ENCODE measurements at places on chromosomes 3 and 15.

GRCh38 chr3:187648177-187648576, 22.0 kb downstream of the SST start:
- DNase-seq, result no peak

GRCh38 chr3:122232485-122232884, 49.0 kb downstream of the CASR start:
- no peak for DNase-seq

DNA sequence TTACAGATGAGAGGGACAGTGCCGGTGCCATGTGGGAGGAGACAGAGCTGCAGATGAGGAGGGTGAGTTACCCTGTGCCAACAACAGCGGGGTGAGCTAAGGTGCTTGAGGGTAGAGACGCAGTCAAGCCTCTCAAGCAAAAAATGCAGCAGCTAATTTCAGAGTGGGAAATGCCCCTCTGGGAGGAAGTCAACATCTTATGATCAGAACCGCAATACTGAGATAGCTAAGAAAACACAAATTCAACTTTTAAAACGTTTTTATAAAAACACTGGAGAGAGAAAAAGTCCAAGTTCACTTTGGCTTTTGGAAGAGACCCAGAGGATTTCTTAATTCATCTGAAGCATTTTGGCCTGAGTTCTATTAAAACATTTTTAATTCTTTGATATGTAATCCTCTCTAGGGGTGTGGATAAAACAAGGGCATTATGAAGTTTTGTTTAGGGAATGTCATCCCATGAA, 319.2 kb downstream of the SLC9A9 start:
- DNase-seq, result no peak

DNA sequence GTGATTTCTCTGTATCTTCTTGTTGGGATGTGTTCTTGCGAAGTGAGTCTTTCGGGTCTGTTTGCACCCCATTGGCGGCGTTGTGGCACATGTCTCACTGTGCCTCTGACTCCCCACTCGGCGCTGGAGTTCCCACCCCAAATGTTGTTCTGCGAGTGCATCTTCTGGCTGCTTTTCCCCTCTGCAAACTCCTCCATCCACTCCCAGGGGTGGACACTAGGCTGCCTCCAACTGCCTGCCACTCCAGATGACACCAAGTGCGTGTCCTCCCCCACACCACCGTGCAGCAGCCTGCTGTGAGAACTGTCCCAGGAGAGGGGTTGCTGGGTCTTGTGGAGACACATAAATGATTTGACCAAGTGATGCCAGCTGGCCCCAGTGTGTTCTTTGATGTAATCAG, 17.6 kb downstream of the EFCC1 start:
- DNase-seq, result no peak

DNA sequence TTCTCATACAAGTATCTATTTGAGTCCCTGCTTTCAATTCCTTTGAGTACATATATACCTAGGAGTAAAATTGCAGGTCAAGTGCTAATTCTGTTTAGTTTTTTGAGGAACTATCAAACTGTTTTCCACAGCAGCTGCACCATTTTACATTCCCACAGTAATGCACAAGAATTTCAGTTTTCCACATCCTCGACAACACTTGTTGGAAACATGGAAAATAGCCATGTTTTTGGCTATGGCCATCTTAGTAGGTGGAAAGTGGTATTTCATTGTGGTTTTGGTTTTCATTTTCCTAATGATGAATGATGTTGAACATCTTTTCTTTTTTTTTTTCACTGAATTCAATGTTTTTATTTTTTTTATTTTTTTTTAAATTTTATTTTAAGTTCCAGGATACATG, 44.4 kb upstream of the TNFAIP8L3 start:
- no peak for DNase-seq

DNA sequence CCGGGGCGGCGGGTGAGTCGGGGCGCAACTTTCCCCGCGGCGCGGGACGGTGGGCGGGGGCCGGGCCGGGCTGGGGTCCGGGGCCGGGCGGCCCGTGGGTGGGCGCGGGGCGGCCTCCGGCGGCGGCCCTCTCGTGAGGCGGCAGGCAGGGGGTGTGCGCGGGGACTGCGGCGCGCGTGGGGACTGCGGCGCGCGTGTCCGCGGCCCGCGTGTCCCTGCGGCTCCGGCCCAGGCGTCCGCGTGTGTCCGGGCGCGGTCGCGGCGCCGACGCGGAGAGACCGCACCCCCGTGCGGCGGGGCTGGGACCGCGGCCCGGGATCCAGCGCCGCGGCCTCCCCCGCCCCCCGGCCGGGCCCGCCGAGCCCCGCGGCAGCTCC, 349 bp downstream of the PLXNA1 start:
- peak; percentile 15 for DNase-seq

GRCh38 chr3:188671971-188672370, 499.8 kb upstream of the TPRG1 start:
- no peak for DNase-seq

- no peak for DNase-seq
Observed at GRCh38 chr15:99073008-99073717, 31.7 kb upstream of the SYNM start.

DNA sequence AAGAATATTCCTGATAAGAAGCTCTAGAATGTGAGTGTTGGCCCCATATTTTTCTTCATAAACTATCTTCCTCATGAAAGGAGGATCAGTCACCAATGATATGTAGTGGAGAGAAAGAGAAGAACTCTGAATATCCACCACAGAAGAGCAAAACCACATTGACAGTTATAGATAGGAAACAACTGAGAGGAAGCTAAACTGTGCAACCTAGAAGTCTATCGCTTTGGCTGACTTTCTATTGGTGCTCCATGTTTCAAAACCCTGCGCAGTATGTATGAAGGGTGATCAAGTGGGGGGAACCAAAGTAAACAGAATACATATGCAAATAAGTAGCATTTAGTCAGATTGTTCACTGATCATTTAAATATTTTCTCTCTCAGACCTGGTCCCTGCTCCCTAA, 41.0 kb upstream of the ZNF280D start:
- DNase-seq, result no peak

GRCh38 chr15:32636410-32636809, 5.1 kb upstream of the SCG5 start:
- DNase-seq, result no peak

DNA sequence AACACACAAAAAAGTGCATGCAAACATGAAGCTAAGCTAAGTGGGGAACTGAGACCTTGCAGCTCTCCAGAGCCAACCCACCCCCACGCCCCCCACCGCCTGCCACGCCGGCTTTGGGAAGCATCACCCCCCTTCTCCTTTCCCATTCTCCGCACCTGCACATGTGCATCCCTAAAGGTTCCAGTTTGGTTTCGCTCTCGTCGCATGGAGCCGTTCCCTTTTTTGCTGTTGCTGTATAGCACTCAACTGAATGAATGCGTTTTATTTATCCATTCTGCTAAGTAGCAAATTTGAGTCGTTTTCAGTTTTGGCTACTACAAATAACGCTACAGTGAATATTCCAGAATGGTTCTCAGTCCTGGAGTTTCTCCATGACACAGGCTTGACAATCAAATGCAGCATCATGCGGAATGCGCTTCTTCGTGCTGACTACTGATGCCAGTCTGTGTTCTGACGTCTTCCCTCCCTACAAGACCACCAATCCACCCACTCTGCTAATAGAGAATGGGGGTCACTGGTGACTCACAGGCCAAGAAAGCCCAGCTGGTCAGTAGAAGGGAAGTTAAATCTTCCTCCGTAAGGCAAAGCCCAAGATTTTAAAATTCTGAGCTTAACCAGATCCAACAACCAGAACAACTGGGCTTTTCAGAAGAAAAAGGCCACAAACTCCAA, 115.3 kb downstream of the XXYLT1 start:
- no peak for DNase-seq

- no peak for DNase-seq
Observed at GRCh38 chr3:188043891-188044290, 110.1 kb upstream of the LPP start.

DNA sequence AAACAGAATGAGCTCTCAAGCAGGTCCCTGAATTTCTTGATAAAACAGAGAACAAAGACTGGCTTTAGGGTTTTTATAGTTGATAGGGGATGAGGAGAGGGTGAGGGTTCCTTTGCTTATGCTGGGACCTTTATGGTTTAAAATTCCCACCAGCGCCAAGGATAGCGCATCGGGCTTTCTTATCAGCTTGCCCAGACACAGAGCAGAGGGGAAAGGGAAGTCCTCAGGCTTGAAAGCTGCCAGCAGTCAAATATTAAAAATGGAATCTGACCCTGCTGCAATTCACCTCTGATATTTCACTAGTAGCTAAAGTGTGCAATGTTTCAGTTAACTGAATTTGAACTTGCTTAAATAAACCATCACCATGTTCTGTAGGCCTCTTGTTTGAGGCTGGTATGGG, 55.0 kb upstream of the EPHA3 start:
- no peak for DNase-seq

DNA sequence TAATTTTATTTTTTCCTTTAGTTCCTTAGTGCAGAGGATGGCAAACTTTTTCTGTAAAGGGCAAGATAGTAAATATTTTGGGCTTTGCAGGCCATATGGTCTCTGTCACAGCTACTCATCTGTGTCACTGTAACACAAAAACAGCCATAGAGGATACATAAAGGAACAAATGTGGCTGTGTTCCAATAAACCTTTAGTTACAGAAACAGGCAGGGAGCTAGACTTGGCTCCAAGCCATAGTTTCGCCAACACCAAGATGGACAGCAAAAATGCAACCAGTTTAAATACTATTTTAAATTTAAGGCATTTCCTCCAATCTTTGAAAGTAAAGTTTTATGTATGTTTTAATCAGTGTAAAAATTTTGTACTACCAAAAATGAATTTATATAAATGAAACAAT, 753.4 kb downstream of the FHIT start:
- no peak for DNase-seq

- DNase-seq, result no peak
Observed at GRCh38 chr3:178671791-178672190, 135.6 kb downstream of the KCNMB2 start.

DNA sequence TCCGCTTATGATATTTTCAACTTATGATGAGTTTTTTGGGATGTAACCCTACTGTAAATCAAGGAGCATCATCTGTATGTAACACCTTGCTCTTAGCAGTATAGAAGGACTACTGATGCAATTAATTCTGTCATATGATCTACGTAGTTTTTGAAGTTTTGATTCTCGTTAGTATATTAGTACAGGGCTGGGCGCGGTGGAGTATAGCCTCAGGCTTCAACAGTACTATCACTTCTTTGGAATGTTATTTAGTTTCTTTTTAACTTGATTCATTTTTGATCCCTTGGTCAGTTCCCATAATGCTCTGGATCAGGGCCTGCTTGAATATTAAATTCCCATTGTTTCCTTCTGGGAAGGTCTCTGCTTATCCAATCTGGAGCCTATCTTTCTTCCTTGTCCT, 23.9 kb upstream of the AP4E1 start:
- DNase-seq, result no peak

DNA sequence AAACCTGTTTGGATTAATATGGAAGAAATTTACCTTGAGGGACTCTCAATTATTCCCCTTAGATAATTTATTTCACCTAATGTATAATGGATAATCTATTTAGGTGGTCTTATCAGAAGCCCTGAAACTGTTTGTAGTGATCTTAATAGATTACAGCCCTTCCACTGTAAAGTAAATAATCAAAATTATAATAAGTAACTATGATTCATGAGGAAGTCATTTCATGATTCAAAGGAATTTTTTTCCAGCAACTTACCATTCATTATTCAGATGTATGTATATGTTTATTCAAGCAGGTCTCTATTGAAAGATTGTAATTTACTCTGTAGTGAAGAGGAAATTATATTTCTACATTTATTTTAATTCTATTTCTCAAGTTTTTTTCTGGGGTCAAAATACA, 250.6 kb upstream of the ROBO1 start:
- DNase-seq, result no peak

DNA sequence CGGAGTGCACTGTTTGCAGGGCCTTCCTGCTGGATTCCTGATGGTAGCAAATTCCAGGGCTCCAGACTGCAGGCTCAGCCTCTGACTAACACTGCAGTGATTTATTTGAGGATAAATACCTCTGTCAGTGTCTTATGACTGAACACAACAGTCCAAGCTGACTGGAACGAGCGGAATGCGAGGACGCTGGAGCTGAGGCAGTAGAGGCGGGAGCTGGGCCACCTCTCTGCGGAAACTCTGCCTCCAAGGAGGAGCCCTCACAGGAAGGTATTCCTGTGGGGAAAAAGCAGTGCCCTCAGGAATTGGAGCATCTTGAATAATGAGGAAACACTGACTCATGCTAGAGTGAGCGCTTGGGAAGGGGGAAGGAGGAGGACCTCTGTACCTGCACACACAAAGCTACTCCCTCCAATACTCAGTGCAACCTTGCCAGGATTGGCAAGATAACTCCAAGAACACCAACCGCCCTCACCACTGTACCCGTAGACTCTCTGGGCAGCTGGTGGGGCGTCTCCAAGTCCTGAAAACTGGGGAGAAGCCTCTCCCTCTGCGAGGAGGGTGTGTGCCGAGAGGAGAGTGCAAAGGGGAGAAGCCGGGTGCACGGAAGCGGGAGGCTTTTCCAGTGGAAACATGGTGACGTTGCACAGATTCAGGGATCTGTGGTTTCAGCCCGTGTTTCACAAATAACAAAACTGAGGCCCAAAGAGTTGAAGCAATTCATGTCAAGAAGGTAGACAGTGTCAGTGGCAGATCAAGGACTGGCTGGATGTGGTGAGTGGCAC, 43.0 kb downstream of the VGLL4 start:
- DNase-seq, result no peak

DNA sequence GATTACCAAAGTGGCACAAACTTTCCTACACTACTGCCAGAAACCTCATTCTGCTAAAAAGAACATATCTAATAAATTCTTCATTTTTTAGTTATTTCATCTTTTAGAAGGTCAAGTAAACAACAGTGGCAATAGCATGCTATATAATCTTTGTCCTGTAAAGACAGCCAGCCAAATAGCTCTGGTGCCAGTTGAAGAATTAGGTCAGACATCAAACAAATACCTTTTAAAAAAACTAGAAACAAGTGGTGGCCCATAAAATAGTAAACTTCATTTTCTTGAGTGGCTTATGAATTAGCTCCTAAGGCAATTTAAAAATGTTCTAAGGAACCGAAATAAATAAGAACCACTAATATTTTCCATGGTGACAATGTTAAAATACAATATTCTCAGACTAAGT, 19.5 kb downstream of the CCDC14 start:
- no peak for DNase-seq

Data from activated CD4-positive, alpha-beta T cell treated with anti-CD3 and anti-CD28 coated beads for 4 hours (primary cell).